ENCODE measurements at places on chromosomes 1 and 21.

- DNase-seq = no peak
Observed at GRCh38 chr1:67892476-67893125, 59.3 kb upstream of the GNG12 start.

- no peak for DNase-seq
Observed at GRCh38 chr21:35178827-35179226, 129.7 kb upstream of the RUNX1 start.

- peak; percentile 6 for DNase-seq
Observed at GRCh38 chr1:115837740-115838421, 3.0 kb downstream of the NHLH2 start.

DNA sequence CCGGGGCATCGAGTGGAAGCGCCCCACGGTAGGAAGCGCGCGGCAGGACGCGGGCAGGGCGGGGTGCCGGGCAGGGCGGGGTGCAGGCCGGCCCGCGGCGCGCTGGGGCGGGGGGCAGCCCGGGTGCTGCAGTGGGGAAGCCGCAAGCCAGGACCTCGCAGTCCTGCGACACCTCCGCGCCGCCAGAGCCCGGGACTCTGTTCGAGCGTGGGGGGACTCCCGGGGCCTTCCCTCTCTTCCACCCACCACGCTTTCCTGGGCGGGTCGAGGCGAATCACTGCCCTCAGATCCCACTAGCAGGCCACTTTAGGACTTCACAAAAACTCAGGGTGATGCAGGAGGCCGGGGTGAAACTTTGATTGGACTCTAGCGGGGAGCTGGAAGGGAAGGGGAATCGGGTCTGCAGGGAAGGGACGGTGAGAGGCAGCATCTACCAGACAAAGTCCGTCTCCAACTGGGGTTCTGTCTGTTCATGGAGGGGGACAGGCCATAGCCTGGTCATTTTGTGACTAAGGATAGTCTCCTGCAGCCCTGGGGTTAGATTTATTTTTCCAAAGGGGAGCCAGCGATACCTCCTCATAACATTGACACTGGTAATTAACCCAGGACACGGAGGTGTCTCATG is 623 bp downstream of the CAPN2 start:
- peak; percentile 63 for DNase-seq
